Activated T-cell treated with anti-CD3 and anti-CD28 coated beads, Interleukin-2, amount 50 U/mL, for 72 hours (primary cell): ENCODE measurements at places on chromosomes 4 and X.

DNA sequence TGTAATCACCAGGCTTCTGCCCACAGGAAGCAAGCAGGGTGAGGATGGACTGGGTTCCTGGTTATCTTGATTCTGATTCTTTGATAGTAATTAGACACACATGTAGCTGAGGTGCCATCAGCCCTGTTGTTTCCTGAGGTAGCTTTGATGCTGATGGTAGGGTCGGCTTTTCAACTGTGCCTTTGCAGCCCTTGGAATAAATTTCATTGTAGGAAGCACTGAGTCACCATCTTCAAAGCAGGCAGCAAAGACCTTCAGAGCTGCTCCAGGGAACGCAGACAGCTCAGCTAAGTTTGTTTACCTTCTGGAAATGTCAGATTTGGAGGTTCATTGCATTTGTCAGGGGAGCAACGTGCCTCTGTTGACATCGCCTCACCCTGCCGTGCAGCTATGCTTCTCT, 135.4 kb downstream of the ASMT start:
- H3K4me3 ChIP-seq: no peak overlapping the region
- peaks cover 7% of the 10 kb centered on the region for H3K4me1 ChIP-seq
- H3K27ac ChIP-seq: no peak overlapping the region
- H3K36me3 ChIP-seq: peaks cover 6% of the 10 kb centered on the region

DNA sequence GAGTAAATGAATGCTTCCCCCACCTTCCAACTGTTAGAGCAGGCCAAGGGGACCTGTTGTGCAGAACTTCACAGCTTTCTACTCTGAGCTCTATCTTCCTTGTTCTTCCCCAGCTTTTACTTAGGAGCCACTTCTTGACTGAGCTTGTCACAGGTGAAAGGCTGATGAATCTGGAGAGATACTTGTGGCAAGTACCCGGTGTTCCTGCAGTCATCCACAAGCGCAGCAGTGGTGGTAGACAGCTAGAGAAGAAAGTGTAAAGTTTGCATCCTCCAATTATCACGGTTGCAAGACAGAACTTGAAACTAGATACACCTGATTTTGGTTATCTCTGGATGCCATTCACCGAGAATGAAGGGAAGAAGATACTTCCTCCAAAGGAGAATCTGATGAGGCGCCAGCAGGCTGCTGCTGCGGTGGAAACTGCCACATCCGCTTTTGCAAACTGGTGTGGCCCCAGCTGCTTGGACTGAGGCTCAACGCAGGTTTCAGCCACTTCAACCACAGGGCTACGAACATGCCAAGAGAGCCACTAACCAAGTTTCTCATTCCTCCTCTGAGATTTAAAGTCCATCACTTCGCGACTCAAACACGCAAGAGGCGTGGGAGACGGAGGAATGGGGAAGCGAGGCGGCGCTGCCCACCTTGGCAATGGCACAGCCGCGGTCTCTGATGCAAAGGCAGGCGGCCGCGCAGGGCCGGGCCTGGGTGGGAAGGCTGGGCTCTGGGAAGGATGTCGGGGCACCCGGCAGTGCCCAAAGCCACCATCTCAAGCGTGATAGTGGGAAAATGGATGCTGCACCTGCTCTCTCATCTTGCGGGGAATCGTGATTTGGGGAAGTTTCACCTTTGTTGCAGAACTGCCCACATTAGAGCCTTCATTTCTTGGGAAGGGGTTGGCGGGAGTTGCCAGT, 1.3 kb upstream of the FHIP1A start:
- DNase-seq: peak; percentile 65
- H3K27ac ChIP-seq: no peak overlapping the region
- peak overlapping the region; percentile 86 for H3K4me3 ChIP-seq
- H3K27me3 ChIP-seq: peaks cover 51% of the 10 kb centered on the region

- H3K4me3 ChIP-seq: no peak overlapping the region
- no peak for DNase-seq
- H3K4me1 ChIP-seq: no peaks in the 10 kb centered on the region
- no peak overlapping the region for H3K27ac ChIP-seq
- peaks cover 12% of the 10 kb centered on the region for H3K27me3 ChIP-seq
Observed at GRCh38 chr4:9849538-9849920, 68.1 kb downstream of the DRD5 start.

GRCh38 chr4:117134386-117134785, 49.0 kb upstream of the TRAM1L1 start:
- no peak overlapping the region for H3K27ac ChIP-seq
- H3K36me3 ChIP-seq: no peaks in the 10 kb centered on the region
- H3K4me1 ChIP-seq: no peaks in the 10 kb centered on the region
- no peak overlapping the region for H3K4me3 ChIP-seq
- no peak for DNase-seq
- H3K27me3 ChIP-seq: no peaks in the 10 kb centered on the region

GRCh38 chrX:3697701-3698279, 15.7 kb downstream of the PRKX start:
- H3K4me3 ChIP-seq: no peak overlapping the region
- H3K36me3 ChIP-seq: peaks cover 10% of the 10 kb centered on the region
- no peaks in the 10 kb centered on the region for H3K27me3 ChIP-seq

DNA sequence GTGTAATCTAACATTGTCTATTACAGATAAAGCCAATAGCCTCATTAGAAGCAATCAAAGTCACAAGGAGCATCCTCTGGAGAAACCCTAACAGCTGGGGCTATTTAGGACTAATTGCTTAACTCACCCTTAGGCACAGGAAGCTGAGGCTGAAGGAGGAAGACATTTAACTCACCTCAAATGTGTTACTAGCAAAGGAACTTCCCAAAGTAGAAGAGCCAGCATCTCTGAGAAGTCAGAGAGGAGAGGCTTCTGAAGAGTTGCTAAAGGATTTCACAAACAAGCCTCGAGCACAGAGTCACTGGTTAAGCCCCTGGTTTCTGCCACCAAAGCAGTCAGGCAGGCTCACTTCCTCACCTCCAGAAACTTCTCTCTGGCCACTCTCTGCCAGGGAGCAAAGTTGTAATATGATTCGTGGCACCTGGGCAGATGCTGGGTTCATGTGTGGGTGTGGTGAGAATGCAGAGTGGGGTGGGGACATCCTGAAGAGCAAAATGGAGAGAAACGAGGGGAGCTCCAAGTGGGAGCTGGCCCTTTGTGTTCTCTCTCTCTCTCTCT, 201.3 kb downstream of the HS6ST2 start:
- H3K4me3 ChIP-seq: no peak overlapping the region
- H3K36me3 ChIP-seq: no peaks in the 10 kb centered on the region
- DNase-seq: no peak
- H3K4me1 ChIP-seq: peaks cover 7% of the 10 kb centered on the region

GRCh38 chrX:56802428-56802827, 73.4 kb downstream of the NBDY start:
- no peaks in the 10 kb centered on the region for H3K27me3 ChIP-seq
- H3K4me3 ChIP-seq: peak overlapping the region; percentile 82
- no peak for DNase-seq
- H3K27ac ChIP-seq: no peak overlapping the region

DNA sequence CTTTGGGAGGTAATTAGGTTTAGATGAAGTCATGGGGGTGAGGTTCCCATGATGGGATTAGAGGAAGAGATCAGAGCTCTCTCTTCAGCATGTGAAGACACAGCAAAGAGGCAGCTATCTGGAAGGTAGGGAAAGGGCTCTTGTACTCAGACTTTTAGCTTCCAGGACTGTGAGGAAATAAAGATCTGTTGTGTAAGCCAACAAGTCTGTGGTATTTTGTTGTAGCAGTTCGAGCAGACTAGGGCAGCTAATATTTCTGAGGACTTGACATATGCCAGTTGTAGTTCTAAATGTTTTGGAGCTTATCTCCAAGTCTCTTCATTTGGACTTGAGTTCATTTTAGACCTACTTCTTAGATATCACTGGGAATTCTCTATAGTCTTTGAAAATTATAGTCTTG, 137.3 kb upstream of the PDE5A start:
- H3K36me3 ChIP-seq: no peaks in the 10 kb centered on the region
- H3K4me1 ChIP-seq: no peaks in the 10 kb centered on the region
- no peak overlapping the region for H3K4me3 ChIP-seq
- no peak for DNase-seq

DNA sequence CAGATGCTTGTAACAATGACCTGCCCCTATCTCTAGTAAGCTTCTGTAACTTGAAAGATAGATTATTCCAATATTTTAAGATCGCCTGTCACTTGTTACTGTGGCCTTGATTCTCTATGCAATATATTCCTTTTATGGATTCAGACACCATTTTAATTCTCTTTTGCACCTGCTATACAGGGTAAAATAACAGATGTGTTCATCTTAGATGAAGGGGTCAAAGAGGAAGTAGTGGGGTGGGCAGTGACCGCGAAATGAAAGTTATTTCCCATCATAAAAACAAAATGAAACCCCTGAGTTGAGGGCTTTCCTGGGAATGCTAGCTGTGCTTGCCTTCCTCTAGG, 175.9 kb downstream of the TSPAN5 start:
- H3K4me3 ChIP-seq: peak overlapping the region; percentile 80
- peak overlapping the region; percentile 95 for H3K27ac ChIP-seq
- H3K4me1 ChIP-seq: peaks cover 92% of the 10 kb centered on the region
- peaks cover 10% of the 10 kb centered on the region for H3K36me3 ChIP-seq

- no peak overlapping the region for H3K4me3 ChIP-seq
- no peaks in the 10 kb centered on the region for H3K27me3 ChIP-seq
- H3K4me1 ChIP-seq: peaks cover 6% of the 10 kb centered on the region
- DNase-seq: no peak
- no peak overlapping the region for H3K27ac ChIP-seq
Observed at GRCh38 chr4:94274912-94275311, 67.2 kb downstream of the SMARCAD1 start.

- no peak overlapping the region for H3K4me3 ChIP-seq
- H3K36me3 ChIP-seq: peaks cover 22% of the 10 kb centered on the region
- no peak for DNase-seq
- peaks cover 27% of the 10 kb centered on the region for H3K4me1 ChIP-seq
- peak overlapping the region; percentile 88 for H3K27ac ChIP-seq
Observed at GRCh38 chr4:2712261-2712842, 43.8 kb downstream of the TNIP2 start.

DNA sequence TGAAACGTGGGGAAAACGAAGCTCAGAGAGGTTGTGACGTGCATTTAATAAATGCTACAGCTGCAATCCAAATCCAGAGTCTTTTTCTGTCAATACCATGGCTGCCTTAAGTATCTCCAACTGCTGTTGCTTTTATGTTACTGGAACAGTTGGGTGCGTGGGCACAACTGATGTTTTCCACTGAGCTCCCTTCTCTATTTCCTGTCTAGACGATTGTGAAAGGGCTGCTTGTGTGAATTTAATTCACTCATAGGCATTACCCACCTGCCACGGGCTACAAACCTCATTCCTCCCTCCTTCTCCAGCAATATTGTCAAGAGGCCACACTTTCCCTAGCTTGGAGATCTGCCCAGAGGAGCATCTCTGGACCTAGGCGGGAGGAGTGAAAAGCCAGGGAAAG, 526.0 kb downstream of the MID1IP1 start:
- H3K27me3 ChIP-seq: peaks cover 14% of the 10 kb centered on the region
- peaks cover 66% of the 10 kb centered on the region for H3K4me1 ChIP-seq
- peak; percentile 35 for DNase-seq

- H3K4me1 ChIP-seq: no peaks in the 10 kb centered on the region
- H3K27ac ChIP-seq: no peak overlapping the region
- no peak overlapping the region for H3K4me3 ChIP-seq
- H3K36me3 ChIP-seq: peaks cover 5% of the 10 kb centered on the region
- DNase-seq: no peak
- H3K27me3 ChIP-seq: no peaks in the 10 kb centered on the region
Observed at GRCh38 chrX:150536455-150537116, 31.8 kb upstream of the MTM1 start.

GRCh38 chrX:48972220-48973164, 848 bp upstream of the KCND1 start:
- peaks cover 34% of the 10 kb centered on the region for H3K27me3 ChIP-seq
- H3K4me3 ChIP-seq: peak overlapping the region; percentile 57
- no peak overlapping the region for H3K27ac ChIP-seq
- DNase-seq: peak; percentile 25
- peaks cover 15% of the 10 kb centered on the region for H3K4me1 ChIP-seq
- H3K36me3 ChIP-seq: peaks cover 4% of the 10 kb centered on the region

DNA sequence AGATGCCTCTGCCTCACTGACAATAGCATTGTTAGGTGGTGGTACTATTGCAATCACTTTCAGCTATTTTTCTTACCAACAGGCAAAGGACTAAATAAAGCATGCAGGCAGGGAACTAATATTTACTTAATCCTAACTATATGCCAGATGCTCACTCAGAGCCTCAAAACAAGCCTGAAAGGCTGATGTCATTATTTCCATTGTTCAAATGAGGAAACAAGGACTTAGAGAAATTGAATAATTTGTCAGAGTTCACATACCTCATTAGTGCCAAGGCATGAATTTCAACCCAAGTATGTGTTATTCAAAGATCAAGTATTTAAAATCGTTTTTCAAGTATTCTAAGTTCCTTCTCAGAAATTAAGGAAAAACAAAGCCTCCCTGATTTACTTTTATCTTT, 374.9 kb upstream of the TECRL start:
- H3K27me3 ChIP-seq: no peaks in the 10 kb centered on the region
- H3K36me3 ChIP-seq: no peaks in the 10 kb centered on the region
- no peak overlapping the region for H3K4me3 ChIP-seq
- H3K27ac ChIP-seq: no peak overlapping the region
- no peaks in the 10 kb centered on the region for H3K4me1 ChIP-seq
- no peak for DNase-seq

DNA sequence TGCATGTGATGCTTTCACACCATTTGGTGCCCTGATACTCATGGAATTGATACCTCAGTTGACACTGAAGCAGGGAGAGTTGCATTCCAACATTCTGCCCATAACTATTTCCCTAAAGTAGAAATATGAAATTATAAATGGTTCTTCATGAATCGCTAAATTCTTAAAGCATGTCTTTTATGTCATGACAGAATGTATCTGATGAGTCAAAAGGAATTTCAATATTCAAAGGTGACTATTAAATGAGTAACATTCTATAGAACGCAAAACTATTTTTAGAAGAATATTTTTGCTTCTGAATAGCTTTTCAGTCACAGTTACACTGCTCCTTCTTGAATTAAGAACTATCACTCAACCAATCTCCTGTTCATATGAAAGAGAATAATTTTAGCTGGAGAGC, 152.8 kb downstream of the ADGRA3 start:
- no peaks in the 10 kb centered on the region for H3K27me3 ChIP-seq
- H3K27ac ChIP-seq: no peak overlapping the region
- H3K4me1 ChIP-seq: no peaks in the 10 kb centered on the region
- no peak for DNase-seq
- no peaks in the 10 kb centered on the region for H3K36me3 ChIP-seq

DNA sequence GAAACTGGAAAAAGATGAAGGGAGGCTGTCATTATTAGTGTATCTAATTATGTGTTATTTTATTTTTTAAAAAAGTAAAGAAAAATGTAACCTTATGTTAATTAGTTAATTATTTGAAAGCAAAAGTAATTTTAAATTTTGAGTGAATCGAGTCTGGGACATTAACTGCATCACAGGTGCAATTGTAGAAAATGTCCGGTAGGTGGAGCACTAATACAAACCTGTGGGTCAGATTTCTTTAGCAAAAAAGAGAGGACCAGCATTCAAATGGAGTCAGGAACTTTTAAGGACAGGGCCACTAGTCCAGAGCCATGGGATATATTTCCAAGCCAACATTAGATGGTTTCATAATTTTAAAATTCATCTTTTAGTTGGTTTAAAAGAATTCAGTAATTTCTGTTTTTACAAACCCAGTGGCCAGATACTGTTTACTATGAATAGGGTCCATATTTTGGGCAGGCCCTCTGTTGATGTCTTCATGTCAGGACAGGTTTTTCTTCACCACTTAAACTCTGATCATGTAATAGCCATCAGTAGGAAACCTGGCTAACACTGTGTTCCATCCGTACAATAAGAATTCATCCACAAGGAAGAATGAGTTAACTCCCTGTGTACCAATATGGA, 27.2 kb downstream of the BST1 start:
- no peaks in the 10 kb centered on the region for H3K36me3 ChIP-seq
- peaks cover 16% of the 10 kb centered on the region for H3K4me1 ChIP-seq
- H3K27ac ChIP-seq: no peak overlapping the region
- H3K27me3 ChIP-seq: peaks cover 7% of the 10 kb centered on the region

GRCh38 chrX:48753708-48754228, 7.8 kb upstream of the GLOD5 start:
- peaks cover 16% of the 10 kb centered on the region for H3K27me3 ChIP-seq
- peaks cover 13% of the 10 kb centered on the region for H3K4me1 ChIP-seq
- H3K36me3 ChIP-seq: no peaks in the 10 kb centered on the region
